ENCODE measurements at places on chromosomes 7 and 10.
A peak's percentile ranks its signal among the peaks of the same experiment; 100 is the strongest.

DNA sequence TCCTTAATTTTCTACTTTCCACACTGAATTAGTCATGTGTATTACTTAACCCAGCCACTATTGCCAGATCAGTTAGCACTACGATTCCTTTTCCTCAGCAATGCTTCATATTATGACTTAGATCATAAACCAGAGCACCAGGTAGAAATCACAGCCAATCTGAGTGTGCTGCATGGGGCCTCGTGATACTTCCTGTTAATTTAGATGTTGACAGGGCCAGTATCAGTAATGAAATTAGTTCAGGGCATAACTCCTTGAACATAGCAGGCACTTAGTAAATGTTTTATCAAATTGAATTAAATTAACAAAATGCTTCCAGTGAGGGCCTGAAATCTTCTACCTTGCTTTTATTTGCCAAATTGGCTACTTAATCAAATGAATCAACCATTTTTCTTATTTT is 169.3 kb upstream of the LRGUK start:
- DNase-seq: no peak

DNA sequence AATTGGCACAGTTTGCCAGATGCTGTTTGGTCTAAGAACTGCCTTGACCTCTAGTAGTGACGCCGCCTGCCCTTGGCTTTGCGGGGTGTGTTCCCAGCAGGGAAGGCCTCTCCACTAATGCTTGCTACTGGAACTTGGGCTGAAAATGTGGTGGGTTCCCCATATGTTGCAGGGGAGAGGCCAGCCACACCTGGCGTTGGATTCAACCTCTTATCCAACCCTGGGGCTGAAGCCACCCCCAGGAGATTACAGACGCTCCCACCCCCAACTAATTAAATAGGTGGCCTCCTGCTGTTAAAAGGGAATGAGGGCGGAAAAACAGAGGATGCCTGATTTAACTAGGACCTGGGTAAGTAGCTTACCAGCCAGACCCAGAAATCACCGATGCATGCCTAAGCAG is 19.2 kb upstream of the ATOH7 start:
- no peak for DNase-seq

DNA sequence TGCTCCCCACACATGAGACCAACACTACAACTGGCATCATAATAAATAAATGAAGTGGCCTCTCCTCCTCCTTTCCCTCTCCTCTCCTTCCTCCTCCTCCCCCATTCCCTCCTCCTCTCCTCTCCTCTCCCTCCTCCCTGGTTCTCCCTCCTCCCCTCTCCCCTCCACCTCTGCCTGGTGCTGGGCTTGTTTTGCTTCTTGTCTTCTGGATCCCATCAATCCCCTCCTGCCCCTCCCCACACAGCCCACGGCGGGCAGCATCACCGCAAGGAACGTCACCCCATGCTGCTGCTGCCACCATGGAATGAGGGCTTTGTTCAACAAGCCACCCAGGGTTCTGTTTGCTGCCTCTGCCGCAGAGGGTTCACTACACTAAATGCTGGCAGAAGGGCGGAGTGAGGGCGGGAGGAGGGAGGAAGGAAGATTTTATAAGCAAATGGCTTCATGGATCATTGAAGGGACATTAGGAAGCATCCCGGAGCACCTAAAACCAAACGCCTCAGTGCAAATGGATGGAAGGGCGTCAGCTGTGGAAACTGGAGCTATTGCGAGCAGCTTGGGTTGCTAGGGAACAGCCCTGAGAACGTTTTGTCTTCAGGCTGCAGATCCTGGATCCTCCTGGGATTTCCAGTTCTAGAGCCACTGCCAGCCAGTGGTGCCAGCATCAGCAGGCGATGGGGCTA is 379.7 kb upstream of the ZMIZ1 start:
- no peak for DNase-seq

DNA sequence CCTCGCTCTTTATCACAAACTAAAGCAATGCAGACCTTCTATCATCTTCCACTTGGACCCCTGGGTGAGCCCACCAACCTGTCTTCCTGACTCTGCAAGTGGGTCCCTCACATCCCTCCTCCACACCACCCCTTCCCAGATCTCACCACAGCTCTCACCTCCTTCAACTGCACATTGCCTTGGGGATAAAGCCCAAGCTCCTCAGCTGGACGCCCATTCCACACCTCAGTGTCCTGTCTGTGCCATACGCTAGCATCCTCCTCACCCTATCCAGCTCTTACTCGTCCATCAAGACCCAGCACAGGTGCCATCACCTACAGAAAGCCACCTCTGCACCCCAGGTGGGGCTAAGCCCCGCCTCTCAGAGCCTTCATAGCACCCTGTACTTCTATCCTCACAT is 141.0 kb upstream of the LANCL2 start:
- DNase-seq: no peak

GRCh38 chr10:103564776-103565520 is 71.4 kb downstream of the NEURL1 start:
- DNase-seq: peak; percentile 17

- no peak for DNase-seq
Observed at GRCh38 chr10:60901561-60902235, 42.3 kb downstream of the RHOBTB1 start.

- DNase-seq: no peak
Observed at GRCh38 chr10:86020134-86020533, 346.5 kb downstream of the GRID1 start.

- DNase-seq: peak; percentile 73
Observed at GRCh38 chr7:25857376-25858067, 294.5 kb upstream of the NFE2L3 start.

DNA sequence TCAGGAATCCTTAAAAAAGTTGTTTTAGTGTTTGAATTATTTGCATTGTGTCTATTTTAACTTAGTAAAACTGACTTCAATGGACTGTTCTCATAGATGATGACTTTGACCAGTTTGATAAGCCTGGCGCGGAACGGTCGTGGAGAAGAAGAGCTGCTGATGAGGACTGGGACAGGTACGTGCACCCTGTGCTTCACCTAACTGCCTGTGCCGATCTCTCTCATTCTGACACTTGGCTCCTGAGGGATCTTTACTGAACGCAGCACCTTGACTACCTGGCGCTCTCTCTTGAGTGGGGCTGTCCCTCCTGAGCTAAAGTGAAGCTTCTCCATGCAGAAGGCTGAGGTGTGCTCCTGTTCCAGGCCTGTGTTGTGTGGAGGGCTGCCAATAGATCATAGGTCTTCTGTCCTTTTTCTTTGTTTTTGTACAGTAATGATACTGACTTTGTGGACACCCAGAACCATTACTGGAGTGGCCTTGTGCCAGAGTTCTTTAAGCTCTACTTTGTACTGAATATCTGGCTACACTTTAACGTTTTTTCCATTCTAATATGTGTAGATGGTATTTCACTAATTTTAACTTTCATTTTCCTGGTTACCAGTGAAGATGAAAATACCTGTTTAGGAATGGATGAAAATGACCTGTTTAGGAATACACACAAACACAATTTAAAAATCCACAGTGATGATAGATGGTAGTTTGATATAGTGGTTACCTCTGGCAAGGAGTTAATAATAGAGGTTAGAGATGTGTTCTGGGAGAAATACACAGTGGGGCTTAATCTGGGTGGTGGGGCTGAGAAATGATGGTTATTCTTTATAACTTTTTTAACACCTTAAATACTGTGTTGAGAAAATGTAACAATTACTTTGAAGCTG is 20.9 kb downstream of the RBM33 start:
- DNase-seq: no peak

GRCh38 chr10:8137272-8137681 is 82.8 kb downstream of the GATA3 start:
- DNase-seq: no peak

- no peak for DNase-seq
Observed at GRCh38 chr10:29329420-29329819, 40.5 kb downstream of the LYZL1 start.

DNA sequence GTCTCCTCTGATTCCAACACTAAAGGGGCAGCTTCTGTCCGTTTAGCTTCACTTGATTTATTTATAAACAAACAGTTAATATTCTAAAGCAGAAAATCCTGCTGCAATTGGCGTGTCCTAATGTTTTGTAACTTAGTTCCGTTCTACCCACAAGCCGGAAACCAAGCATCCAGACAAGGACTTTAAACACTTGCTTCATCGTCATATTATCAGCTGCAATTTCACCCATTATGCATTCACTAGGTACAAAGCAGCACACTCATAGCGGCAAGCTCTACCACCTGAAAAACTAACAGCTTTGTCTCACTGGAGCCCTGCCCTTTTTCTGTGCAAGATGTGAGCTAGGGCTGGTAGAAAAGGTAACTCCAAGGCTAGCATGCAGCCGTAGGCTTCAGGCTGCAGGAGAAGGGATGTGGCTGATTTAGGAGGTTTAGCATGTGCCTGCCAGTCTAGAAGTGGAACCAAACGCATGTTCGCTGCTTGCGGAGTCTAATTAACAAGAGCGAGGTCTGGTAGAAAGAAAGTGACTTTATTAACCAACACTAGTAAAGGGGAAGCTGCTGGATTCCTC is 43.7 kb upstream of the BPGM start:
- DNase-seq: peak; percentile 32

GRCh38 chr7:106870983-106871410 is 5.9 kb downstream of the PIK3CG start:
- peak; percentile 10 for DNase-seq

DNA sequence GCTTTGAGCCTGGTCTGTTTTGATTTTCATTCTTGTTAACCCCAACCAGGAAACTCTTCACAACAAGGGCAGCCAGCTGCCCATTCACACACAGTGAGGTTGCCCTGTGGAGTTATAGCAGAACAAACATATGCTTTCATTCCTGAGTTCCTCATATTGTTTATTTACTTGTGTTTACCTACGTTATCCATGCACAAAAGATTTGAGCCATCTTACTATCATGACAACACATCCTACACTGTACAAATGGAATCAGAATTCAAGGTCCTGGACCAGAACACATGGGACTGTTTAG is 21.7 kb upstream of the BMPER start:
- DNase-seq: no peak

DNA sequence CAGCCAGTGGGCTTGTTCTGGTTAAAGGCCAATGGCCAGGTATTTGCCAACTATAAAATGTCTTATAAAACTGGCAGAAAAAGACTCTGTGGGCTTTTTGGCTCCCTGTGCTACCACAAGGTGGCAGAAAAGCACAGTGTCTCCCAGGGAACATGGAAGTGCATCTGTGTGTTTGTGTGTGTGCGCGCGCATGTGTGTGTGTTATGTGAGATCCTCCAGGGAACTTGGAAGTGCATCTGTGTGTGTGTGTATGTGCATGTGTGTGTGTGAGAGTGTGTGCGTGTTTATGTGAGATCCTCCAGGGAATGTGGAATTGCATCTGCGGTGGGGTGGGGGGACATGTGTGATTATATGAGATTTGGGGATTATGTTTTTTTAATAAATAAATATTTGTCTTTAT is 30.2 kb upstream of the ABI1 start:
- DNase-seq: peak; percentile 78

DNA sequence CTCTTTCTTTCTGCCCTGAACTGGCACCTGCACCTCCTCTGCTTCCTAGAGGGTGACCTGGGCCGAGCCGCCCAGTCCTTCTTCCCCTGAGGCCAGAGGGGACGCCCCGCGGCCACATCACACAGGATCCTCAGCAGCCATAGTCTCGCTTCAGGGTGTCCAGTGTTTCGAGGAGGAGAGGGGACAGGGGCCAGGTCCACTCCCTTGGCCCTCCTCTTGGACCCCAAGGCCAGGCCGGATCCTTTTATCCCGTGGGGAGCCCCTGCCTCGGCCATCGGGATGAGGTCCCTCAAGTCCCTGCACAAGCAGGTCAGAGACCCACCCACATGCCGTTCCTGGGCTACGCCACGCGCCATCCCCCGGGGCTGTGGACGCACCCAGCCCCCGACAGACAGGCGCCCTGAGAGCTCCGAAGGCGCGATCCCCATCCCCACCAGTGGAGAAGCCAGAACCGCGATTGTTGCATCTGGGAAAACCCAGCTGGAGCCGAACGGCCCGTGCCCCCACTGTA is 3.6 kb downstream of the BHLHA15 start:
- DNase-seq: no peak

- no peak for DNase-seq
Observed at GRCh38 chr7:128889121-128889520, 21.4 kb downstream of the KCP start.

- DNase-seq: no peak
Observed at GRCh38 chr10:54702583-54703485, 98.2 kb downstream of the PCDH15 start.

- DNase-seq: no peak
Observed at GRCh38 chr7:116948934-116949333, 4.4 kb upstream of the ST7 start.

DNA sequence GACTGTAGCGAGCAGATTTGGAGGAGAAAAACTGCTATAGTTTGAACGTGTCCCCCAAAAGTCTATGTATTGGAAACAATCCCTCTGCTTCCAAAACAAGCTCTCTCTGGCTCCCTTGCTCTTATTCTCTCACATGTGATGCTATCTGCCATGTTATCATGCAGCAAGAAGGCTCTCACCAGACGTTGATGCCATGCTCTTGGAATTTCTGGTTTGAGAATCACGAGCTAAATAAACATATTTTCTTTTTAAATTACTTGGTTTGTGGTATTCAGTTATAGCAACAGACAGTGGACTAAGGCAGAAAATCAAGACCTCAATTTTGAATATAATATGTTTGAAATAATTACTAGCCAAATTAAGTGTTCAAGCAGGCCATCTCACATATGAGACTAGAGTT is 17.5 kb upstream of the GNAT3 start:
- DNase-seq: no peak

GRCh38 chr7:70416347-70416985 is 715.5 kb upstream of the GALNT17 start:
- DNase-seq: no peak

- no peak for DNase-seq
Observed at GRCh38 chr10:118983263-118983662, 46.3 kb upstream of the NANOS1 start.

DNA sequence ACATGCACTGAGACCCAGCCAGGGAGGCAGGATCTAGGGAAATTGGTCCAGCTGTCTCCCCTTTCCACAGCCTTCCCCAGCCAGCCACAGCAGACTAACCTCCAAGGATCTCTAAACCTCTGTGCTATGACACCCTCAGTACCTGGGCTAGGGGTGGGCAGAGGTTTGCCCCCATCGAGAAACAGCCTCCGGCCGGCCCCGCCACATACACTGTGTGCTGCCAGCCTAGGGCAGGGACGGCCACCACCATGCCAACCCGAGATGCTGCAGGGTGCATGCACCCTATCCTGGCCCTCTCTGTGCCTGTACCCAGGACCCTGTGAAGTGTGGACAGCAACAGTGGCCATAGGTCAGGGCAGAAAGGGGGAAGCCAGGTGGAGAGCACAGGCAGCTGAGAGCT is 58.1 kb downstream of the PARP12 start:
- DNase-seq: no peak

GRCh38 chr10:131186547-131187253 is 124.8 kb downstream of the TCERG1L start:
- no peak for DNase-seq

- no peak for DNase-seq
Observed at GRCh38 chr10:3827768-3828403, 42.9 kb upstream of the KLF6 start.

GRCh38 chr7:158468181-158468580 is 119.4 kb downstream of the PTPRN2 start:
- DNase-seq: no peak

- peak; percentile 21 for DNase-seq
Observed at GRCh38 chr10:71666639-71667386, 52.8 kb downstream of the C10orf105 start.

All from kidney tubule cell (primary cell).